ENCODE measurements at places on chromosomes 5 and 9.
A peak's percentile ranks its signal among the peaks of the same experiment; 100 is the strongest.

- DNase-seq, result no peak
These were observed 444.7 kb downstream of the MED10 start for GRCh38 chr5:5933651-5934050.

GRCh38 chr9:134922932-134923240 lies 5.2 kb upstream of the FCN1 start:
- no peak for DNase-seq

GRCh38 chr9:93828331-93829097 lies 126.6 kb downstream of the BARX1 start:
- DNase-seq, result no peak

- DNase-seq, result no peak
These were observed 65.5 kb downstream of the NREP start for GRCh38 chr5:111691508-111691907.

DNA sequence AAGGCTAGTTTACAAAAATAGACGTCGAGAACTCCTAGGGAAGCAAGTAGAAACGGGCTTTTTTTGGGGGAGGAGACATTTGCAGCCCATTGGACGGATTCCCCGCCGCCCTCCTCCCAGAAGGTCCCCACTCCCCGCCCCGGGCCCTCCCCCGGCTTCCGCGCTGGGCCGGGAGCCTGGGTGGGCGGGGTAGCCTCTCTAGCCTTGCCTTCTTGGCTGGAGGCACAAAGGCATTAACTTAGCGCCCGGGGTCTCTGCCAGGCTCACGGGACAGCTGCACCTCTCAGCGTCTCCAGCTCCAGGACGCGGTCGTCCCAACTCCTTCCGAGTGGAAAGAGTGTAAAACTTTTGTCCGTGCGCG lies at the start of gene DMRTA1:
Gene DMRTA1 (plus strand): TSS at position 236 of the 361 bp plus-strand sequence. CDS start 242 bp downstream, outside the sequence.
- no peak for DNase-seq

DNA sequence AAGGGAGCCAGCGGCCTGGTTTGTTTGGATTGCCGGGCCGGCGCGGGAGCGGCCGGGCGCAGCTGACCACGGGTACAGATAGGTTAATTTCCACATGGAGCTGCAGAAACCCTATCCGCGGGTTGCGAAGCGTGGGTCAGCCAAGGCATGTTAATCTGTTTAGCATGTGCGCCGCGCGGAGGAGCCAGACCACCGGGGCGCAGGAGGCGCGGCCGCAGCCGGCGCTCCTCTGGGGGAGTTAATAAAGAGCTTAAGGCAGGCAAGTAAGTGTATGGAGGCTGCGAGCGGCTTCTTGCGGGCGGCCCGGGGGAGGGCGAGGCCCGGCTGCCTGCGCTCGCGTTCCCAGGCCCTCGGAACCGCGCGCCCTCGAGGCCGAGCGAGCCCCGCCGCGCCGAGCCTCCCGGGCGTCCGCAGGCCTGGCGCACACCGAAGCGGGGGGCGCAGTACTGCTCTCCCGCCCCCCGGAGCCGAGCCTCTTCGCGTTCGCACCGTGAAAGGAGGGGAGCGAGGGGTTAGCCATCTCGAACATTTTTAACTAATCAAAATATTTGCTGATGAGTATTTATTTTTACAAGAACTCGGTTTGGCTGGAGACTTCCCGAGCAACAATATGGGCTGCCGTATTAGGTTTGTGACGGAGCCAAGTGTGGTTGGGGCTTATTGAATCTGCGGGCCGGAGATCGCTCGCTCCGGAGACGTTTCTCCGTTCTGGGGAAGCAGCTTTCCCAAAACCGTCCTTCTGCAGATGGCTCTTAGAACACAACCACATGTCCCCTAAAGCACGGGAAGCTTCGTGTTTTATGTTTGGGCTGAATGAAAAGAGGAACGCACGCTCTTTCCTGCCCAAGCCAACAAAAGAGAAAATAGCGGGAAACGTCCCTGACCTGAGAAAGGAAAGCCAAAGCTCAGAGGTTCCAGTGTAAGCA lies 28.8 kb downstream of the FOXD1 start:
- no peak for DNase-seq

DNA sequence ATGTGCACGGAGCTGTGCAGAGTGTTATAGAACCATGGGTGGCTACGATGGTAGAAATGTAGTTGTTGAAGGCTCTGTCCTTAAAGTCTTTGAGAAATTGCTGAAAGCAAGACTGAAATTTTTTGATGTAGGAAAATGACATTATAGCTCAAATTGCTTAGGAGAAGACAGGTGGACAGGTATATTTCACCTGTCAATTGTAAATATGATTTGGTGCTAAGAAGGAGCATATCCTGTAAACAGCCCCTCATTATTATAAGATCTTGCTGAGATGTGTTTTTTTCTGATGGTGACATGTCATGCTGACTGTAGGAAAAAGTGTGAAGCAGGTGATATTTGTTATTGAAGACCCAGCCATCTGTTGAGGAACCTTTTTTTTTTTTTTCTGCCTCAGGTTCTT lies 377.9 kb downstream of the PSAT1 start:
- DNase-seq, result no peak

- DNase-seq, result no peak
These were observed 325.0 kb upstream of the MSX2 start for GRCh38 chr5:174399411-174399810.

DNA sequence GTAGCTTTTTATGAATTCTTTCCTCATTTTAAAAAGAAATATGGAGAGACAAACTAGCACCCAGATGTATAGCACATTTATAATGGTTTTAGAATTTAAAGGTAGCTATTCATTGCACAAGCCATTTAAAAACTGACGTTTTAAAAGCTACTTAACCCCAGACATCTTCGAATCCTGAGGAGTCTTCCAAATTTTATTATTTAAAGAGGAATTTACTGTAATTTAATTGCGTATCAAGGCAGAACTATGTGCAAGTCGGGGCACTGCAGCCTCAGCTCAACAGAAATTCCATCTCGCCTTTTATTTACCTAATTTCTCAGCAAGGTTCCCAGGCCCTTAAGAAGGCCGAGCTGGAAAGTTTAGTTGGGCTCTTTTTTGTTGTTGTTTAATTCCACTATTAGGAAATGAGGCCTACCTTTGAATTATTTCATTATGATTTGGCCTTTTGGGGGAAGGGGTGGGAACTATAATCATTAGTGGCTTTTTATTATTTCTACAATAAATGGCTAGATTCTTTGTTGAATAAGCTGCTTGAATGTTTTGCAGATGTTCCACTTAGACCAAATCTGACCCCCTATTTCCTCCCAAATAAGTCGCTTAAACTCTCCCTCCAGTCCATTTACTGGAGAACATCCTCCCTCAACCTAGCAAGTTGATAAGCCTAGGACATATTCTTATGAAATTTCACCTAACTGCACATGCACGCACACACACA lies 20.2 kb downstream of the NR2F1 start:
- DNase-seq, result no peak

DNA sequence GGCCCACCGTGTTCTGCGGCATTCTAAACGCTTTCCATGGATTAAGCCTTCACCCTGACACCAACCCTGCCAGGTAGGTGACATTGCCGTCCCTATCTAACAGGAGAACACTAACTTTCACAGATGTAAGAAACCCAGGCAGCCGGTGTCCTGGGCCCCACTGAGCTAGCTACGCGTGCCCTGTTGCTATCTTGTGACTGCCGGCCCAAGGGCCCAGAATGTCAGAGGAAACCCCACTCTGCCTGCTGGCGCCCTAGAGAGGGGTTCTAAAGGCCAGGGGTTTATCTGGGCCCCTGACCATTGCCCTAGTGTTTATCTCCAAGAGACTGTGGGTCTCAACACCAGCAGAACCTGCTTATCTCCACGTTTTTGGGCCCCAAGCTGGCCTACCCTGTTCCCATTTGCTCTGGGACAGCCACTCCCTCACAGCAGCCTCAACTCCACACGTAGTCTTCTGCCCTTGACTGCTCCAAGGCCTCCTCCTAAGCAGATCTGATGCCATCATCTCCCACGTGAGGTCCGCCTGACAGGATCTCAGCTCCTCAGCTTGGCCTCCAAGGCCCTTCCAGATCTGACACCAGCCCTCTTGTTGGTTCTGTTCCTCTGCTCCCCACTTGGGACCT lies 18.1 kb upstream of the ZBTB34 start:
- DNase-seq, result no peak

GRCh38 chr5:57456531-57457135 lies 26.0 kb downstream of the ACTBL2 start:
- no peak for DNase-seq

GRCh38 chr5:172533399-172534228 lies 79.3 kb upstream of the SH3PXD2B start:
- peak; percentile 7 for DNase-seq

DNA sequence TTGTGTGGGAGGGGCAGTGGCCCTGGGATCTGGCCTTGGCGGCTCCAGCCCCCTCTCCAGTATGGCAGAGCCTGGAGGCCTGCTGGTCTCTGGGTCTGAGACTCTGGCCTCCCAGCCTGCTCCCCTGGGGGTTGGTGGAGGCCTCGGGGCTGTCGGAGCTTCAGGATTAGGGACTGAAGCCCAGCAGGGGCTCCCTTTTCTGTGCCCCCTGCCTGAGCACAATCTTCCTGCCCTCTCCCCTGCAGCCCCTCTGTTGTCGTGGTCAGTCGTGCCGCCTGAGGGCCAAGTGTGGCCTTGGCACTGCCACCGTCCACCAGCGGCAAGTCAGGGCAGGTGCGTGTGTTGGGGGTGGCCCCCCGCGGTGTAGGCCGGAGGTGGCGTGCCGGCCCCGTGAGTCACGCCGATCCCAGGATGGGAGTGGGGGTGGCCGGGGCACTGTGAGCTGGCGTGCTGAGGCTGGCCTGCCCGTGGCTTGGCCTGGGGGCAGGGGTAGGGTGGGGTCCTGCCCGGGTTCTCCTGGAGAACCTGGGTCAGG lies 53.6 kb downstream of the RXRA start:
- no peak for DNase-seq

- DNase-seq, result no peak
These were observed 2.5 kb upstream of the ZNF474 start for GRCh38 chr5:122126756-122127321.

- DNase-seq, result no peak
These were observed 211.0 kb downstream of the SNX18 start for GRCh38 chr5:54728588-54728915.

GRCh38 chr5:164671640-164672039 lies 1166.2 kb downstream of the MAT2B start:
- no peak for DNase-seq
